ENCODE measurements at places on chromosomes 6 and 20. TPM values are rescaled to one million over a fixed set of nuclear protein-coding genes. Genes with fewer than 3 reads are reported as not detected.

DNA sequence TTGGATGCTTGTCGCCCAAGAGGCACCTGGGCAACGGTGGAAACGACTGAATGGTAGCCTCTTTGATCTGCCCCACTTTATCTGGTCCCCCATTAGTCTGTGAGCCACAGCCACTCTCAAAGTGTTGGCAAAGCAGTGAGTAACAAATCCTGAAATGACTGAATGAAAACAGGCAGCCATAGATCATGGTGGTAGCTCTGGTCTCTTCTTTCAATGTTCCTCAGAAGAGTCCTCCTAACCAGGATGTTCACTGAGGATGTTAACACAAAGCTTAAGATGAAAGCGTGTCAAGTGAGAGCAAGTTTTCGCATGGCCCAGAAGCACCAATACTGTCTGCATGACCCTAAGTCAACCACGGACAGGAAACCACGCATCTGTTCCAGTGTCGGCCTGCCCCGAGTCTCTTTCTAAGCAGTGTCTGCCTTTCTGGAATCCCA is 107.3 kb downstream of the IRF4 start:
- no peak for DNase-seq

Gene WFDC5
- polyA plus RNA-seq = not detected

DNA sequence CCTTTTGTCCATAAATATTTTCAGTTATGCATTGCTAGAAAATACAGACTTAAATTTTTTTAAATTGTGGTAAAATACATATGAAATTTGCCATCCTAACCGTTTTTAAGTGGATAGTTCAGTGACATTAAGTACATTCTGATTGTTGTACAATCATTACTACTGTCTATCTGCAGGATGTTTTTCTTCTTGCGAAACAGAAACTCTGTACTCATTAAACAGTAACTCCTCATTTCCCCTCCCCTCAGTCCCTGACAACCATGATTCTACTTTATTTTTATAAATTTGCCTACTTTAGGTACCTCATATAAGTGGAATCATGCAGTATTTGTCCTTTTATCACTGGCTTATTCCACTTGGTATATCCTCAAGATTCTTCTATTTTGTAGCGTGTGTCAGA is 21.3 kb downstream of the TAF11 start:
- no peak for DNase-seq

DNA sequence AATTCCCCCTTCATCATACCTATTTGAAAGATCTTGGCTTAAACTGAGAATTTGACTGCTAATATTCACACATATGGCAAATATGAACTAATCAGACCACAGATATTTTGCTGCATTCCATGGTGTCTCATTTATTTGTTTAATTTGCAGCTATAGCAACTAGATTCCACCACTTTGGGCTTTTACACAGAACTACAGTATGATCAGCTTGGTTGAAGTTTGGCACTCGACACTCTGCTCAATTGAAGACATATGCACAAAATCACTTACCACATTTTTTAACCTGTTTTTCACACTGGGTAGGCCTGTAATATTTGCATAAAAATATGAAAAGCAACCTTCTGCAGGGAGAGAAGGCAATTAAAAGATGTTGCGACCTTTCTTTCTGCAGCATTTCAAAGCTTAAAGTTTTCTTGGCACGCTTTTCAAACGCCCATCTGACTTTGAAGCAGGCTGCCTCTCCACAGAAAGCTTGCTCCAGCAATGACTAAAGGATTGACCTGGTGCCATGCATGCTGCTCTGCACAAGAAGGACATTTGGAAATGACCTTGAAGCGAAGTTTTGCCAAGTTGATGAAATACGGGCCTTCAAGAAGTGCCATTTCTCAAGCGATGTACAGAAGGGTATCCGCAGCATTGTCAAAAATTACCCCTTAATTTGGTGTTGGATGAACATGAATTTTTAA is 126.7 kb downstream of the AIG1 start:
- DNase-seq = no peak

- no peak for DNase-seq
These were observed 21.6 kb downstream of the GPR6 start for GRCh38 chr6:109999740-110000139.

DNA sequence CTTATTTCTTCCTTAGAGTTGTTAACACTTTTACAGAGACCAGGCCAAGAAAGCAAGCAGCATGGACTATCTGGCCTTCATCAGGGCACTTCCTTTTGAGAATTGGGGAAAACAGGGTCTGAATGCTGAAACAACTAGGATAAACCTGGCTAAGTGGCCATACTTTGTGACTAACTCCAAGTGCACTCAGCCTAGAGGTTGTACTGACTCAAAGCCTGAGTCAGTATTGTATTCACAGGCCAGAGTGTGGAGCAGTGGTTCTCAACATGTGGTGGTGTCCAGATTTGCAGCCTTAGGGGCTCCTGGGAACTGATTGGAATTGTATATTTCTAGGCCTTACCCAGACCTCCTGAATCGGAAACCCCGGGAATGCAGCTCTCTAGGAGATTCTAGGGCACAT is 20.1 kb downstream of the SEC23B start:
- no peak for DNase-seq

Gene RFX6
- polyA plus RNA-seq = not detected

- no peak for DNase-seq
These were observed 157.0 kb downstream of the ZFP64 start for GRCh38 chr20:52034581-52034980.

DNA sequence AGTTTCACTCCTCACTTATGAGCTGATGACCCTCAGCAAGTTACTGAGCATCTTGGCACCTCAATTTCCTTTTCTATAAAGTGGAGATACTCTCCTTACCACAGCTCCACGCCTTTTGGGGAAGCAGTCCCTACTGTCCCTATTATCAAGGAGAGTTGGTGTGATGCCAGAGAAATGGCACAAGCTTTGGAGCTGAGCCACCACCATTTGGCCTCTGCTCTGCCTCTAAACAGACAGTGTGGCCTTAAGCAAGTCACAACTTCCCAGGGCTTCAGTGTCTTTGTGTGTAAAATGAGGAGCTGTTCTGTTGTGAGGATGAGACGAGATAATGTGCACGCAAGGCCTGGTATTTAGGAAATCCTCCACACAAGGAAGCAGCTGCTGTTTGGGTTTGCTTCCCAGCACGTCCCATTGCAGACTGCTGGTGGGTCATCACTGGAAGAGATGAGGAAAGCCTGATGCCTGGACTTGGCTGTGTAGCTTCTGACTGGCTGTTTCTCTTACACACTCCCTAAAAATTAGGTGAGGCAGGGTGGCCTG is 18.5 kb downstream of the NSFL1C start:
- no peak for DNase-seq

Data from kidney (tissue), 22 donors.